Stimulated activated CD8-positive, alpha-beta memory T cell treated with anti-CD3 and anti-CD28 coated beads, Interleukin-4, amount 100 ng/mL, for 4 hours (primary cell): ENCODE measurements at places on chromosomes 11 and 22.

DNA sequence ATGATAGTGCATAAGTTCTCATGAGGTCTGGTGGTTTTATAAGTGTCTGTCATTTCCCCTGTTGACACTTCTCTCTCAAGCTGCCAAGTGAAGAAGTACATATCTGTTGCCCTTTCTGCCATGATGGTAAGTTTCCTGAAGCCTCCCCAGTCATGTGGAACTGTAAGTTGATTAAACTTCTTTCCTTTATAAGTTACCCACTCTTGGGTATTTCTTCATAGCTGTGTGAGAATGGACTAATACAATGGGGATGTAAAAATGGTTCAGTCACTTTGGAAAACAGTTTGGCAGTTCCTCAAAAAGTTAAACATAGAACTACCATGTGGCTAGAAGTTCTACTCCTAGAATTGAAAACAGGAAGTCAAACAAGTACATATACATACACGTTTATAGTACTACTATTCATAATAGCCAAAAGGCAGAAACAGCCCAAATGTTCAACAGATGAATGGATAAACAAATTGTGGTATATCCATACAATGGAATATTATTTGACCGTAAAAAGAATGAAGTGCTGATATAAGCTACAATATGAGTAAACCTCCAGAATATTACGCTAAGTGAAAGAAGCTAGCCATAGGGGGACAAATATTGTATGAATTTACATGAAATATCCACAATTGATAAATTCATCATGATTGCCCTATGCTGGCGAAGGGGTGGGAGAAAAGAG, 16.0 kb upstream of the DKK3 start:
- no peak for DNase-seq

GRCh38 chr11:126157326-126158030, 54.0 kb downstream of the RPUSD4 start:
- no peak for DNase-seq

DNA sequence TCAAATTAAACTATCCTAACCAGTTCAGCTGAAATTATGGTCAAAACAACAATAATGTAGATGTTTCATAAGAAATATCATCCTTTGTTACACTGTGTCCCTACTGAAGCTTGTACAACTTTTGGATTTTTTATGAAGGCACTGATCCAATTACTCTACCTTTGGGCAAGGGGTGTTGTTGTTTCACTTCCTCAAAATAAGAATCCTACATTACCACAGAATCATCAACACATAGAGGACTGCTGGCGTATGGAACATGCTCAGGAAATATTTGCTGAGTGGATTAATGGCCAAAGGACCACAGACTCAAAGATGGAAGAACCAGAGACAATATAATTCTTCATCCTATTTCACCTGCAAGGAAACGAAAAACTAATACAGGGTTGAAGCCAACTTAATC, 907.5 kb upstream of the CCDC90B start:
- no peak for DNase-seq

- DNase-seq = no peak
Observed at GRCh38 chr11:92190535-92191206, 33.9 kb upstream of the FAT3 start.

GRCh38 chr22:23862103-23862502, 4.4 kb downstream of the SLC2A11 start:
- no peak for DNase-seq

DNA sequence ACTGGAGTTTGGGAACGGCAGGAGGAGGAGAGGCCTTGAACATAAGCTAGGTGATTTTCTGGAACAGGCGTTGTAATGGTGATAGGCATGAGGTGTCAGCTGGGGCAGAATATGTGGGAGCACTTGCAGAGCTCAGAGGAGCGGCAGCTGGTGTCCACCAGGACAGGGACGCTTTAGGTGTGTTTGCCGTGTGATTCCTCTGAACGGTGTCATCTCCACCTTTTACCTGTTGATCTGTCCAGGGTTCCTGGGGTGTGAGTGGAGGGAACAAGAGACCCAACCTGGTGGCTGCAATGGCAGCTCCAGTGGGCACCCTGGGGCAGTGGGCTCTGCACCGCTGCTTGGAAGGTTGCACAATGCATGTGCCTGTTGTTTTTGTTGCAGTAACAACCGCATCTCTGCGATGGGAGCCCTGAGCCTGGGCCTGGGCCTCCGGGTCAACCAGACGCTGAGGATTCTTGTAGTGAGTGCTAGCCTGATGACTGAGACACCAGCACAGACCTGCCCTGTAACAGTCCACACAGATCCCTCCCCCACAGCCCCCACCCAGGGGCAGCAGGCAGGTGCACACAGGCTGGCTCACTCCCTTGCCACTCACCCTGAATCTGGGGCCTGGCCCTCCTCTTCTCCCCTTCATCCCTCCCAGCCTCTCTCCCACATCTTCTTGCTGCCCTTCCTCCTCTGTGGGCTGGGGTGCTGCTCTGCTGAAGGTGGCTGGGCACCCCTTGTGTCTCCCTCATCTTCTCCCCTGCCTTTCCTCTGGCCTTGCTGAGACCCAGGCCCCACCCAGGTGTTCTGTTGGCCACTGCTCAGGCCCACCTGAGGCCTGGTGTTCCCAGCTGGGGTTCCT, 9.2 kb downstream of the LRRC74B start:
- no peak for DNase-seq

- DNase-seq = no peak
Observed at GRCh38 chr11:110463153-110463552, 33.4 kb downstream of the FDX1 start.

- DNase-seq = no peak
Observed at GRCh38 chr22:20565079-20565734, 57.8 kb downstream of the MED15 start.

- no peak for DNase-seq
Observed at GRCh38 chr22:36362075-36362474, 25.7 kb downstream of the MYH9 start.

DNA sequence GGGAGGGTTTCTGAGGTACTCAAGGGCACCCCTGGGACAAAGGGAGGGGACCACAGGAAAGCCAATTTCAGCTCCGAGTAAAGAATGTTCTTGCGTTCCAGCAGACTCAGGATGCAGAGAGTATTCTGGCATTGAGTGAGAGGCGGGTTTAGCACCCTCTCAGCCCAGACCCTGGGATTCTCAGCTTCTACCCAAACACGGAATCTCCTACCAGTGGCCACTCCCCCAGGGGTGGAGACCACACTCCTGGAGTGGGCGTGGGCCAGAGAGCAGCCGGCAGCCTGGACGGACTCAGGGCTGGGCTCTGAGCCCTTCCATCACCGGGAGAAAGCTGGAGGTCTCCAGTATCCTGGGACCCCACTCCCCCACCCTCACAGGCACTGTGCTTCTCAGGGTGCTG, 26.1 kb upstream of the TTLL12 start:
- no peak for DNase-seq

DNA sequence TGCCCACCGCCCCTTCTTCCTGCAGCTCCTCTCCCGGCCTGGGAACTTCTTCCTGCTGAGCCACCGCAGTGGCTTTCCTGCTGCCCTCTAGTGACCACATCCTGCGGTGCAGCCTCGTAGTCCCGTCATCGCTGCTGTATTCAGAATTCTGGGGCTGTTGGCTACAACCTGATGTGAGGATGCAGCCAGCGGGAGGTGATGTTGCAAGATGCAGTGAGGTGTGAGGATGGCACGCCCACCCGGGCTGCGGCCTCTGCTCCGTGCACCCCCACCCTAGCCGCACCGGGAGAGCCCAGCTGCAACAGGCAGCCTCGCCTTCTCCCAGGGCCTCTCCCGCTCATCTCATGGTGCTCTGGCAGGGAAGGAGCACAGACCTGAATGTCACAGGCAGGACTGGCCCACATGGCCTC, 10.1 kb downstream of the CHST1 start:
- peak; percentile 14 for DNase-seq

- DNase-seq = no peak
Observed at GRCh38 chr11:2409126-2409525, 8.6 kb downstream of the TSSC4 start.

DNA sequence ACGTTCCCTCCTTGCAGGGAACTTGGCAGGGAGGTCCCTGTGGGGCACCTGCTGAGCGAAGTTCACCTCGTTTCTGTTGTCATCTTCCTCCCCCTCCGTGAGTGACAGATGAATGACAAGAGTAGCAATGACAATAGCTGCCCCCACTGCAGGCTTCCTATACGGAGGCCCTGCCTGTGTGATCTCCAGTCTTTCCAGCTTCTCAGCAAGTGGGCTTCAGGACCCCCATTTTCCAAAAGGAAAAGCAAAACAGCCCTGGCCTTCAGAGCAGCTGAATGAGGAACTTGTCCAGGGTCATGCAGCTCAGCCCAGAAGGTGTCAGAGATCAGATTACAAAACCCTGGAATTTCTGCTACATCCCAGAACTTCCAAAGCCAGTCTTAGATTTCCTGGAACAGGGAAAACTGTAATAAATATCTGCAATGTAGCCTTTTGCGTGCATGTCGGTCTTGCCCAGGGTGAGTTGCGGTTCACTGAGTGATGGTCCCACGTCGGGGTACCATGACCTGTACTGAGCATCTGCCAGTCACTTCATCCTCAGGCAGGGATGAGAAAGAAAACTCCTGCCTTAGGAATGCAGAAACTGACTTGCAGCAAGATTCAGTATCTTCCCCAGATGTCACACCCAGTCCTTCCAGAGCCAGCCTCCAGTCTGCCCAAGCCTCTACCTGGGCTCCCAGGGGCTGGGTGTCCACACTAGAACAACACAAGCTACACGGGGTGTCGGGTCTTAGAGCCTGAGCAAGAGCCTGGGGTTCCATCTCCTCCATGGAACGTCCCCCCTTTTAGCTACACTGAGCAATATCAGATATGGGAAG, 1457.0 kb downstream of the BRD1 start:
- DNase-seq = no peak

DNA sequence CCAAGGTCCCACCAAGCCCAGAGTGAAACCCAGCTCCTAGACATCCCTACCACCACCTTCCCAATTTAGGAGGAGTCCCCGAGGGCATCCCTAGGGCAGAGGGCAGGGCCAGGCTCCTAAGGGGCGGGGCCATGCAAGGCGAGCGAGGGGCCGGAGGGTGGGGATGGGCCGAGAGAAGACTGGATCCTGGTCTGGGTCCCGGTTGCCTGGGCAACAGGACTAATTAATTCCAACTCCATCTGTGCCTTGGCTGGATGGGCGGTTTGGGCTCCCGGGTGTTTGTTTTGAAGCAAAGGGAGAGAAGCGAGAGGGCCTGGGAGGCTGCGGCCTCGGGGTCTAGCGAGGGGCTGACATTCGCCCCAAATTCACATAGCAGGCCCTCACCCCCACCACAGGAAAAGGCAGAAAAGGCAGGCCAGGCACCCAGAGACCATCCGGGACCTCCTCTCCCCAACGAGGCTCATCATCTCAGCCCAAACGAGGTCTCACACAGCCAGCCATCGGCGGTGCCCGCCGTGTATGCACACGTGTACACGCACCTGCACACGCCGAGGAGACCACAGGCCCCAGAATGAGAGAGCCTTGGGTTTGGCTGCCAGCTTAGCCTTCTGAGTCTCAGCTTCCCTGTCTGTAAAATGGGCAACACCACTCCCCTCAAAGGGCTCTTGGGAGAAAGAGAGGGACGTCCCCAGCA, 23.9 kb downstream of the ELFN2 start:
- no peak for DNase-seq

GRCh38 chr22:38824585-38824984, 19.2 kb downstream of the NPTXR start:
- DNase-seq = no peak

DNA sequence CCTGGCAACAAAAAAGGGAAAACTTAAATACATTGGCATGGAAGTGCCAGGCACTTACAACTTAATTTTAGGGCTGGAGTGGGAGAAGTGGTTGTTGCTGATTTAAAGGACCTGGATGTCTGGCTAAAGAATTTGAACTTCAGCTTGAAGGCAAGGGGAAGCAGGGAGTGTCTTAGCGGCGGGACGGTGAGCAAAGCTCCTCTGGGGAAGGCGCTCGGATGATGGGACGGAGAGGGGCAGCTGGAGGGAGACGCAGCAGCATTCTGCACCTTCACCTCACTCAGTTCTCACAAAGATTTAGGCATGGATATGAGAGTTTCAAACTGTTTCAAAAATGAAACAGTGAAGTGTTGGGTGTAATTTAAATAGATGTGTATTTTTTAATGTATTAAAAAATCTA, 967.1 kb downstream of the BRD1 start:
- no peak for DNase-seq

- DNase-seq = no peak
Observed at GRCh38 chr11:129723146-129723760, 92.4 kb upstream of the TMEM45B start.

GRCh38 chr11:73454987-73455386, 78.8 kb downstream of the RELT start:
- DNase-seq = no peak
